ENCODE measurements at places on chromosomes 2 and 18.

GRCh38 chr2:173151671-173152401, 76.2 kb downstream of the MAP3K20 start:
- DNase-seq: no peak

DNA sequence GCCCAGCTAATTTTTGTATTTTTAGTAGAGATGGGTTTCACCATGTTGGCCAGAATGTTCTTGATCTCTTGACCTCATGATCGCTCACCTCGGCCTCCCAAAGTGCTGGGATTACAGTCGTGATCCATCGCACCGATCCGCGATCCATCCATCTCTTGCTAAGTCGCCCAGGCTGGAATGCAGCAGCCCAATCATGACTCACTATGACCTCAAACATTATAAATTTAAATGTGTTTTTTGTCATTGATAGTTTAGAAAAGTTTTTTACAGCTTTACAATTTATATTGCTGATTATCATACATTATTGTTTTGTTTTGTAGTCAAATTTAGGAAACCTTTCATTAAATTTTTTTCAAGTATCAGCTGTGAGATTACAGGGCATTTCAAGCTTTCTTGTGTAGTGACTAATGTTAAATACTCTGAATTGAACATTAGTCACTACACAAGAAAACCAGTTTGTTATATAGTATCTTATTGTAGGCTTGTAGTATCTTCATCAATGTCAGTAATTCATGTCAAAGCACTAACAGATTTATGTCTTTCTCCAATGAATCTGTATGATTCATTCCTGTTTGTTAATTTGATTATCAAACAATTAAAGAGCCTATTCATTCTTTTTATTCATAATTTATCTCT, 37.5 kb downstream of the NR4A2 start:
- DNase-seq: no peak

GRCh38 chr2:40474306-40474705, 22.4 kb upstream of the SLC8A1 start:
- no peak for DNase-seq

- no peak for DNase-seq
Measured at GRCh38 chr2:172893111-172893510, 157.5 kb downstream of the RAPGEF4 start.

DNA sequence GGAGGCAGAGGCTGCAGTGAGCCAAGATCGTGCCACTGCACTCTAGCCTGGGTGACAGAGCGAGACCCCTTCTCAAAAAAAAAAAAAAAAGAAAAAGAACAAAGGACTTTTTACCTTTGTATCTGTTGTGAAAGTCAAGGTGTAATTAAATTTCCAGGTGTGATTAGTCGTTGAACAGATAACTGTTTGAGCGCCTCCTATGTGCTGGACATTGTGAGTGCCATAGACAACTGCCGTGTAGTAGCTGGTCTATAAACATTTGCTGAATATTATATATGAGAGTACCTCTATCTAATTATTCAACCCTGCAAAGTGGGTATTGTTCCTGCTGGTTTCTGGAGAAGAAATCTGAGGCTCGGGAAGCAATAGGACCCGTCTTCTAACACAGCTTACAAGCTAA, 71.8 kb downstream of the ASAP2 start:
- no peak for DNase-seq

DNA sequence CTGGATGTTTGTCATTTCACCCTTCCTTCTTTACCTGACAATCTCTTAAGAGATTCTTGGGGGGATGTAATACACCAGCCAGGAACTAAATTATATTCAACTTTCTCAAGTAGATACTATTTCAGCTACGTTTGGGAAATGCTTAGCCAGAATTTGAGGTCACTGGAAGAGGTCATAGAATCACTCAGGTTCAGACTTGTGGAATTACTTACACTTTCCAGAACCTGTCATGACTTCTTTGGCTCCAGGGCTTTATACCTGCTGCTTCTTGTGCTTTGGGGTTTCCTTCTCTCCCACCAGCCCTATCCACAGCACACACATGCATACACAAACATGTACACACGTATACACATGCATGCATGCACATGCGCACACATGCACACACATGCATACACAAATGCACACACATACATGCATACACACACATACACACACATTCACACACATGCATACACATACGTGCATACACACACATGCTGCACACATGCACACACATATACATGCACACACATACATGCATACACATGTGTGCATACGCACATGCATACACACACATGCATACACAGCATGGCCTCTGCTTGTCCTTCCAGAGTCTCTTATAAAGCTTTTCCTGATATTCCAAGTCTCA, 23.5 kb upstream of the ANXA4 start:
- DNase-seq: no peak
